ENCODE measurements at places on chromosomes 6 and 20.

GRCh38 chr6:2478200-2478599 is 232.8 kb upstream of the GMDS start:
- DNase-seq: no peak

DNA sequence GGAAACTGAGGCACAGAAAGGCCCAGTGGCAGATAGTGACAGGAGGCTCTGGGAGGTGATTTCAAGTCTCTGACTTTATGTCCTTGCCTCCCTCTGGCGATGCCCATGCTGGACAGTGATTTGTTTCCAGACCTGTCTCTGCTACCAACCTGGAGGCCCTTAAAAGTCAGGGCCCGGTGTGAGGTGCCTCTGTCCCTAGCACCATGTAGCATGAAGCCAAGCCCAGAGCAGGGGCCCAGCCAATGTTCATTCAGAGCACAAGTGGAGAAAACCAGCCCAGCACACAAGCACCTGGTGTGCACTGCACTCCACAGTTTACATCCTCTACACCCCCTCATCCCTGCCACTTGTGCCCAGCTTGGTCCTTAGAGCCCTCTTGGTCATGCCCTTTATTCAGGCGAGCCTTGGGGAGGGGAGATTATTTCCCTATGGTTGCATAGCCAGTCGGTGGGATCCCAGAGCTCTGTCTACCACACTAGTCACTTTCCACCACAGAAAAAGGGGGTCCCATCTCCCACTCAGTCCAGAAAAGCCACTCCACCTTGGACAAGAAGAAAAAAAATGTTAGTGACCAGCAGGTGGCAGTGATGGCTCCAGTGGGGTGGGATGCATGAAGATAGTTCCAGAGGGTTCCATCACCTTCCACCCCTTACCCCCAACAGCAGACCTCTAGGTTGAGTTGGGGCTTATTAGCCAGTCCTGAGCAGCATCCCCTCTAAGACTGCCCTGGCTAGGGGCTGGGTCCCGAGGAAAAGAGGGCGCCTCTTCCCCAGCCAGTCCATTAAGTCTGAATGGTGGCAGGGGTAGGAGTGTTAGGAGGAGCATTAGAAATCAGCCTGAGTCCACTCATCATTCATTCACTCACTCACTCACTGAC is 30.9 kb downstream of the KIAA1755 start:
- no peak for DNase-seq

DNA sequence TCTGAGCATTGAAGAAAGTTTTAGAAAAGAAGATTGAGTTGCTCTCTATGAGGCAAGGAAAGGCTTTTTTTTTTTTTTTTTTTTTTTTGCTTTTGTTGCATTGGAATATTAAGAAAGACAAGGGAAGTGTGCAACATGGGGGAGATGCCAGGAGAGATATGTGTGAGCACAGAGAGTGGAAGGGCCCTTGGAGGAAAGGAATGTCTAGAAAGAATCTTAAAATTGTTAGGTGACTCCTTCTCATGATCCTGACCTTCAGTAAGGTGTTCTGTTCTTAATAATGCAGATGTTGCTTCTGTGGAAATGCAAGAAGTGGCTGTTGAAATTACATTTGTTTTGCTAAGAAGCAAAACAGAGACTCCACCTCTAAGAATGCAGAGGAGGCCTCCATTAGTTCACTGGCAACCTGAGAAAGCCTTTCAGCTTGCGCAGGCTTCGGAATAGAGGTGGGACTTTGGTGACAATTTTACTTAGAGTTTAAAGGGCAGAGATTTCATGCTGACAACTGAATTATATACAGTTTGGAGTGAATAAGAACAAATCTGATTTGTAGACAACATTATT is 118.0 kb upstream of the ASCC3 start:
- no peak for DNase-seq

DNA sequence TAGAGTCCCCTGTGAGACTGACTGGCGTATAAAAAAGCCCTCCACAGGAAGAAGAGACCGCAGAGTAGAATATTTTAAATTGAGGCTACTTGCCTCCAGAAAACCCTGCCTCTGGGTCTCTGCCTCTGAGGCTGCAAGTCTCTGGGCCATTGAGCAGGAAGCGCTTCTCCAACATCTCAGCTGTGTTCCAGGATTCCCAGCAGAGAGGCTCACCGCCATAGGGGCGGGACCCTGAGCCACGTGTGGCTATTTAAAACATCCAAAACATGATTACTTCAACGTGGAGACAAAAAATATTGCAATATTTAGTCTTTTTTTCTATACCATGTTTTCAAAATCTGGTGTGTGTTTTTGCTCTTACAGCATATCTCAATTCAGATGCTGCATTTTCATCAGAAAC is 59.4 kb downstream of the GNAS-AS1 start:
- DNase-seq: no peak

DNA sequence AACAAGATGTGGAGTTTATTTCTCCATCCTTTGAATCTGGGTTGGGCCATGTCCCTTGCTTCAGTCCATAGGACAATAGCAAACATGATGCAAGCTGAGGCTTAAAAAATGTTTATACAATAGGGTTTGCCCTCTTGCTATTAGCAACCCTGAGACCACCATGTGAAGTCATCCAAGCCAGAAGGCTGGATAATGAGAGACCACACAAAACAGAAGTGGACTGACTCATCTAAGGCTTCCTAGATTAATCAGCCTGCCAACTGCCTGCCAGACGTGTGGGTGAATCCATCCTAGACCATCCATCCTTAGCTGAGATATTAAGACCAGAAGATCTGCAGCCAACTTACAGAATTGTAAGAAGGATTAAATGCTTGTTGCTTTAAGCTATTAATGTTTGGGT is 38.1 kb upstream of the ISM1 start:
- DNase-seq: no peak

GRCh38 chr6:13411484-13411883 is 75.9 kb downstream of the GFOD1 start:
- DNase-seq: no peak

DNA sequence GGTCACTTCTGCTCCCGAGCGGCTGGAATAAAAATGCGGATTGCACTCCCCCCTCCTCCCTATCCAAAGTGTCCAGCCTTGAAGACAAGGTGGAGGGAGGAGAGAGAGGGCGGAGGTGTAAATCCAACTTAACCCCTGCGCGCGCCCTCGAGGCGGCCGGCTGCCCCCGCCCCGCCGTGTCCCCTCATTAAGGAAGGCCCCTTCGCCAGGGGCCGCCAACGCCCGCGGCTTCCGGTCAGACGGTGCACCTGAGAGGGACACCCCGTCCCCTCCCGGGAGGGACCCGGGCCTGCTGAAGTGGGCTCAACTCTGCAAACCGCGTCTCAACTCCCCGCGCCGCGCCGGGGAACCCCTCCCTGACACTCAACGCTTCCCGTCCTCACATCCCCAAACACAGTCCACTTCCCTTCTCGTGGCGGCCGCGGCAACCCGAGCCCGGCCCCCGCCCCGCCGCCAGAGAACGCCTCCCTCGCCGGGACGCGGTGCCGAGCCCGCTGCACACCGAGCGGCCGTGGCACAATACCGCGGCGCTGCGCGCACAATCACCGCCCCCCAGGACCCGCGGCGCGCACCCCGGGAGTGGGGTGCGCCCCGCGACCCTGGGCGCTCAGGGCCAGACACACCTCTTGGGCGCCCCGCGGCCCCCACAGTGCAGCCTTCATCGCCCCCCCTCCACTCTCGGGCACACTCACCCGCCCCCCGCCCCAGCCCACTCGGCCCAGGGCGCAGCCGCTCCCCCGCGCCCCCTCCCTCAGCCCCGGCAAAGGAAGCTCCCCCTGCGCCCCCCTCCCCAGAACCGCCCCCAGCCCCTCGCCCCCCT is 102.5 kb downstream of the NOL4L start:
- DNase-seq: no peak

GRCh38 chr6:70280400-70280853 is 22.5 kb downstream of the COL9A1 start:
- no peak for DNase-seq

- DNase-seq: no peak
Observed at GRCh38 chr6:84065693-84066290, 32.2 kb downstream of the MRAP2 start.

DNA sequence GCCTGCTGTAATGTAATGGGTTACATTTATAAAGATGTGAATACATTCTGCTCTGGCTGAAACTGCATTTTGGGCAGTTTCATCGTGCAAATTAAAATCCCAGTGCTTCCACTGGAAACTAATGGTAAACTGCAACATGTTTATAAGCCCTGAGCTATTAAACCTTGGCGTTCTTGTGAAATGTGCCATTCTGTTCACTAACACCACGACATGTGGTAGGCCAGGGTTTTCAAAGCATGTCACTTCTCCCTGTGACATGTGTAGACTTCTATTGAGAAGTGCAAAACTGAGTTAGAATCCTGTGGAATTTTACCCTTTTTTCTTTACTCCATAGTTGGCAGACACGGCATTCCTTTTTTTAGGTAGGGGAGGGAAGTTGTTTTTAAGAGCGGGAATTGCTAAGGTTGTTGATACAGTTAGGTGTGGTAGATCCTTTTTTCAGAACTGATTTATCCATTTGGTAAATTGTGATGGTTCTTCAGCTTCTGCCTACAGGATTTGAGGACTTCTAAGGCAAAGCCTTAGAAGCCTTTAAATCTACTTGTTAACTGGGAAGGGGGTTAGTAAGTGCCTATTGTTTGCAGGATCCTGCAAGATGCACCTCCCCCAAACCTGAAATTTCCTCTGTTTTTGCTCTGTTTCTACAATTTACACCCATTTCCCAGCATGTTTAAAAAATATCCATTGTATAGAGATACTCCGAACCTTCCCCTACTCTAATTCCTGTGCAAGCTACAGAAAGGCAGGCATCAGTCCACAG is 4.2 kb downstream of the SASH1 start:
- DNase-seq: no peak

DNA sequence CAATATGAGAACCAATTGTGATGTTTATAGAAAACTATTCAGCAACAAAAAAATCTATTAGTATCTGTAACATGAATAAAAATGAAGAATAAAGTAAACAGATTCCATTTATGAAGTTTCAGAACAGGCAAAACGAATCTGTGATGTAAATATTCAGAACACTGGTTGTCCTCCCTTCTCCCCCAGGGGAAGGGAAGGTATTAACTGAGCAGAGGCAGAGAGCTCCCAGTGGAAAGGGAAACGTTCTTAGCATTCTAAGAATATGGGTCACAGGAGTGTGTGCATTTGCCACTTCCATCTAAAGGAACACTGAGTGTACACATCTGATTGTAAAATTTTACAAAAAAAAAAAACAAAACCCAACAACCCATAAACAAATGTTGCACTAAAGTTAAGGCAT is 23.1 kb downstream of the SPAG4 start:
- DNase-seq: no peak

DNA sequence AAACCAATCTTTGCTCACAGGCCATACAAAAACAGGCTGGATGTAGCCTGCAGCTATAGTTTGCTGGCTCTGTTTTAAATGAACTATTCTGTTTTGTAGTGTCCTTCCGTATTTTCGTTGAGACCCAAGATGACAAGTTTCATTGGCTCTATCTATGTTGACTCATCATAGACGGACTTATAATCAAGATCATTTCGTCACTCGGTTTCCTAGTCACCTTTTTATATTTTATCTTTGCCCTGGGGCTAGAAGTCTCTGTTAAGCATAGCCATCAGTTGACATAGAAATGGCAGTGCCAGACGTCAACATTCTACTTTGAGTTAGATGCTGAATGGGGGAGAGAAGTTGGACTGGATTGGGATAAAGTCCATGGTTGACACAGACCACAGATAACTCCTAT is 4.8 kb downstream of the PLEKHG1 start:
- no peak for DNase-seq

DNA sequence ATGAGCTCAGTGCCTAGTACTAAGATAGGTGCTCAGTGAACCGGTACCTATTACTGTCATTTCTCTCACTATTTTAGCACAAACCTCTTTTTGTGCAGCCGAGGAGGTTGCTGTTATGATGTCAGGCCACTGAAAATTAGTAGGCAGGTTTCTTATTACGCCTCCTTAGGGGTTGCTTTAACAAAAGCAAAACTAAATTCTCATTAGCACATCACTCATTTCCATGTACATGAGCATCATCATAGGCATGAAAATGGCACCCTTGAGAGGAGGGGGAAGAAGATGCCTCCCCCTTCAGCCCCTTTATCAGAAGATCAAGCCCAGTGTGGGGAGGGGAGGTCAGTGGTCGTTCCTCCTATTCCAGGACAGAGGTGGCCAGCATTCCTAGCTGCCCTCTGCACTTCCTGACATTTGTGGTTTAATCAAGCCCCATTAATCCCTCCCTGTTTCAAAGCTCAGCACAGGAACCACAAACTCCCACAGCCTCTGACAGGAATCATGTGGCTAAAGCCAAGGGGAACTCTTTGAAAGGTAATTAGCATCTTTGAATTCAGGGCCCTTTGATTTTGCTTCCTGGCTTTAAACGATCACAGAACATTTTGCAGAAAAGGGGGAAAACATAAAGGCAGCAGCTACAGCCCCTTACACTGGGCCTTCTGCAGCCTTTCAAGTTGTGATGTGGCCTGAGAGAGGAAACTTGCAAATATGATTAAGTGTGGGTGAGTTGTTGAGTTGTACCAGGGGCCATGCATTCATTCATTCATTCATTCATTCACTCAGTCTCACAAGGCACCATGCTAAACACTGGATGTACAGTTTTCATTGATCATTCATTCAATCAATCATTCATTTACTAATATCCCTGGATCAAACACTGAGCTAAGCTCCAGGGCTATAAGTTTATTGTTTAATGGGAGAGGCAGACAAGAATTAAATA is 31.9 kb upstream of the PSMF1 start:
- no peak for DNase-seq

GRCh38 chr20:11436113-11436905 is 481.4 kb upstream of the BTBD3 start:
- no peak for DNase-seq

DNA sequence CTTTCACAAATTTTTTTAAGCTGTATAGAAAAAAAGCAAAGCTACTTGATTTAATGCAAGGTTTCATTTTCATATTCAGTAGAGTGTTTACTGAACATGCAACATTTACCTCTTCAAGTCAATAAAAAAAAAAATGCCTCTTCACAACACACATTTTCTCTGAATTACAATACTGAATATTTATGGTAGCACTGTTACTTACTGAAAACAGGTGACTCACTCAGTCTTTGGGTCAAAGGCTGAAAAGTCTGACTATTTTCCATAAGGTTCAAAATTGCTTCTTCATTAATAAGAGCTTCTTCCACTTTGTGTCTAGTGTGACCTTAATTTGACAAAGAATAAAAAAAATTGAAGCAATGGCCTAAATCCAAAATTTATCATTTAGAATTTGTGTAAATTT is 101.9 kb downstream of the REV3L start:
- no peak for DNase-seq

GRCh38 chr20:31637660-31638059 is at the start of gene COX4I2:
TSS of gene COX4I2 (plus strand) at chr20:31637912. CDS start at chr20:31639018, 1,106 bp downstream.
- no peak for DNase-seq

GRCh38 chr6:138107752-138108592 is 753 bp upstream of the PERP start:
- no peak for DNase-seq

GRCh38 chr6:45714006-45714730 is 301.5 kb downstream of the CLIC5 start:
- DNase-seq: no peak

DNA sequence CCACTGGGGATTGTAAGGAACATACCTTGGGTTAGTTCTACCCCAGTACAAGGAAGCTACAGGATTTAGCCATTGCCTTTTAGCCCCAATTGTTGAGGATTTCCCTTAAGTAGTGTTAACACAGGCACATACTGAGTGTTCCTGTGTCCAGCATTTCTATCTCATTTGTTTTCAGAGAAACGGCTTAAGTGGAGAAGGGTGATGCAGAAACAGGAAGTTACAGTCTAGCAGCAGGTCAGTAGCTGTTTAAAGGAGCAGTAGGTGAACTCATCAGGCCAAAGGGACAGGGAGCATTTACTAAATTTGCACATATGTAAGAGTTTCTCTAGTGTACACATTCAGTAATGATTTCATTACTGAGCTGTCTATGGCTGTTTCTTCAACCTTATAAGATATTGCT is 644.2 kb upstream of the GJE1 start:
- no peak for DNase-seq

Data from lower leg skin (tissue), 4 donors.